Mucosa of descending colon (tissue), 3 donors: ENCODE measurements at places on chromosomes 2 and 18. TPM values are rescaled to one million over a fixed set of nuclear protein-coding genes. Genes with fewer than 3 reads are reported as not detected.

The CXCR1 gene
- 0.27 TPM for total RNA-seq

The GLI2 gene
- total RNA-seq: 1.0 TPM

The KIAA2012 gene
- not detected for total RNA-seq

The CAPN14 gene
- 0.09 TPM for total RNA-seq

The COLEC12 gene
- 4.7 TPM for total RNA-seq

DNA sequence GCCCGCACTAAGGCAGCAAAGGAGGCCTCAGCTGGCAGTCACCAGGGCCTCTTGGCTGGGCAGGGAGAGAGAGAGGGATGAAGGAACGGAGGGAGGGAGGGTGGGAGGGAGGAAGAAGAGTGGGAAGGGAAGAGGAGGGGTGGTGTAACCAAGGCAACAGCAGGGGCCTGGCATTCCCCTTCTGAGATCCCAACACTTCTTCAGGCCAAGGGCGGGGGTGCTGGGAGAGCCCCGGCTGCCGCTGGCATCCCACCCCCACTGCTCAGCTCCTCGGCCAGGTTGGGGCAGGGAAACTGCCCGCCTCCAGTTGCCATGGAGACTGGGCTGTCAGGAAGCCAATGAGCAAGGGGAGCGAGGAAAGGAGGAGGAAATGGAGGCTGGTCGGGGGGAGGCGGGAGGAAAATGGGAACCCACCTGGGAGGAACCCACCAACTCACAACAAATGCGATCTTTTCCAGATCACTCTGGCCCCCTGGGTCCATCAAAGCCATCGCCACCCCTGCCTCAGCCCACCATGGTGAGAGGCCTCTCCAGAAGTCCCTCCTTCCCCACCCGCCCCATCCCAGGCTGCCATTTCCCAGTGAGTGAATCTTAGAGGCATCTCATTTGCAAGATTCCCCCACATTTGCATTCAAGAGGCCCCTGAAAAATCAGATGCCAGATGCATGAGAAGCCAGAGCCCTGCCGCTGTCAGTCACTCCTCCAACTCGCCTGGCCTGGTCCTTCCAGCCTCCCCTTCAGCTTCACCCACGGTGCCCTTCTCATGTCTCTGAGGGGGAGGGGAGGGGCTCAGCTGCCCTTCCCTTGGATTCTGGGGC is 12.4 kb downstream of the SH2D6 start:
- no peak for DNase-seq

- no peak for DNase-seq
Observed at GRCh38 chr2:173555833-173556232, 201.2 kb downstream of the CDCA7 start.

DNA sequence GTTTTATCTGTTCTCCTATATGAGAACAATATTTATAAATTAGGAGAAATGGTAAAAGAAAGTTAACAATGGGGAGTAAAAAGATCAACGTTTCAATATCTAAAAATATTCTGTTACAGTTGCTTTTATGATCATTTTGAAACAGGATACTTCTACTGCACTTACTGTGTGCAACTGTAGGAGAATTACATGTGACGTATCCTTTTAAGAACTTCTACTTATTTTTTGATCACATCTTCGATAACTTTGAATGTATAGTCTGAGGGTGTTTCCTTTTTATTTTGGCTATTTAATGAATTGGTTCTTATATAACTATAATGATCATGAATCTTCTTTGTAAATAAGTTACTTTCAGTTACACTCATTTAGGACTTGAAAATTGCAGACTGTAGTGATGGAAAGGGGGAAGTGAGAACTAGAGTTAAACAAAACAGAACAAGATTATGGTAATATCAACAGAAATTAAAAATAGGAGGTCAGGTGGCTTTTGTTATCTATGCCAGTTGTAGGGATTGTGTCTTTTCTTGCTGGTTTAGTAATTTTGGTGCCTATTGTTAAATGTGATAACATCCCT is 109.9 kb downstream of the MSTN start:
- no peak for DNase-seq

- DNase-seq: no peak
Observed at GRCh38 chr2:212549463-212549862, 10.9 kb upstream of the ERBB4 start.

- no peak for DNase-seq
Observed at GRCh38 chr2:74222300-74222650, 23.9 kb downstream of the MTHFD2 start.

- no peak for DNase-seq
Observed at GRCh38 chr2:74201596-74201995, 3.2 kb downstream of the MTHFD2 start.

DNA sequence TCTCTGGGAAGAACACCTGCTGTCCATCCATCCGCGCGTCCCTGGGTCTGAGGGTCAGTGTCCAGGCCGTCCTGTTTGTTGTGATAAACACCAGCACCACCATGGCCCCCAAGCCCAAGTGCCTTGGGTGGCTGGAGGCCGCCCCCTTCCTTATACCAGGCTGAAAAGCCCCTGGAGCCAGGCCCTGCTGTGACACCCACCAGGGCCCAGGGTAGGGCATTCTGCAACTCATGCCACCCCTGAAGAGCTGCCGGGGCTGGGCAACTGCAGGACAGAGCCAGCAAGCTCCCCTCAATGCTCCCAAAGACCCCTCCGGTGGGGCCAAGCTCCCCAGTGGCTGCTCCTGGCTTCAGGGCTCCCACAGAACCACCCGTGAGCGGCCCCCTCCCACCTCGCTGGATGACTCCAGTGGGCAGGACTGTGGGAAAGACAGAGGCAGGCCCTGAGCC is 31.9 kb upstream of the SNED1 start:
- DNase-seq: no peak

DNA sequence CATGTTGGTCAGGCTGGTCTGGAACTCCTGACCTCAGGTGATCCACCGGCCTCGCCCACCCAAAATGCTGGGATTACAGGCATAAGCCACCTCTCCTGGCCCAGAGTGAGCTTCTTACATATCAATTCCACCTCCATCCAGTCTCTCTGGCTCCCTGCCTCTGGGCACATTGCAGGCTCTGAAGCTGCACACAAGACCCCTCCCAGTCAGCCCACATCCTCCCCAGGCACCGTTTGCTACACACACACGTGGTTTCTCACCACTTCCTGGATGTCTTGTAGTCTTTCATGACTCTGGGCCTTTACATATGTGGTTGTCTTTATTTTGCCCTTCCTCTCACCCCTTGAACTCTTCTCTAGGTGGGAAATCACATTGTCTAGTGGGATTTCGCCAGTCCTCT is 64.0 kb upstream of the CABLES1 start:
- peak; percentile 71 for DNase-seq

- no peak for DNase-seq
Observed at GRCh38 chr2:105417857-105418436, 19.1 kb upstream of the FHL2 start.

- peak; percentile 20 for DNase-seq
Observed at GRCh38 chr2:128617661-128618060, 299.0 kb upstream of the HS6ST1 start.

- DNase-seq: no peak
Observed at GRCh38 chr2:223994562-223995162, 37.4 kb downstream of the MRPL44 start.

GRCh38 chr2:129061069-129061768 is 742.6 kb upstream of the HS6ST1 start:
- DNase-seq: no peak

DNA sequence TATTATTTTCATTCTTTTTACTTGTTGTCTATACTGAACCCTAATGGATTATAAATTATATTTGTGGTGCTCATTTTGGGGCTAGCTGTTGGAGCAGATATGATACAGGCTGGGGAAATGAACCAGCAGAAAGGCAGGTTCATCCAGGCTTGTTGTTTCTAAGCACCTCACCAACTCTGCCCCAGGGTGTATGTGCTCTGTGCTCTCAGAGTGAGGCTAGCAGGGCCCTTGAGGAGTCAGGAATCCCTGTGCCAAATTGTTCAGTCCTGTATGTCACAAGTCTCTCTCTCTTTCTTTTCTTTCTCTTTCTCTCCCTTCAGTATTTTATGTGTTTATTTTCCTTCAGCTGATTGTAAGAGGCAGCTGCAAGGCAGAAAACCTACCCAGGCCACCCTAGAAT is 181.1 kb upstream of the DPP10 start:
- no peak for DNase-seq
